ENCODE measurements at places on chromosomes 1 and 21. TPM values are rescaled to one million over a fixed set of nuclear protein-coding genes. Genes with fewer than 3 reads are reported as not detected.
A peak's percentile ranks its signal among the peaks of the same experiment; 100 is the strongest.

DNA sequence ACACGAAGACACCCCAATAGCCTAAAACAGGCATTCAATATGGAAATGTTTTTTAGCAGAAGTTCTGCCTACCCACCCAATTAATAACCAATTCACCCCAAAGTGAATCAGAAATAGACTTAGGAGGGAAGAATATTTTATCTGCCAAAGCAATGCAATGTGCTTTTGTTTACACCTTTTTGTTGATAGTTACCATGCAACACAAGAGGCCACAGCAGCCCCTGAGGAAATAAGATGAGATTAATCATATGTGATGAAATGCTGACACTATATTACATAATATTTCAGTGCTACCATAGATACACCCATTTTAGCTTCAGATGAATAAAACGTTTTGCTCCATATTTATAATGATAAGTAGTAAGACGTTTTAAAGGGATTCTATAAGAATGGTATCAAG, 60.9 kb upstream of the RGS2 start:
- no peak for DNase-seq

- no peak for DNase-seq
Observed at GRCh38 chr1:23868557-23869016, 497 bp upstream of the FUCA1 start.

- DNase-seq = no peak
Observed at GRCh38 chr1:78048446-78048845, 2.7 kb downstream of the GIPC2 start.

DNA sequence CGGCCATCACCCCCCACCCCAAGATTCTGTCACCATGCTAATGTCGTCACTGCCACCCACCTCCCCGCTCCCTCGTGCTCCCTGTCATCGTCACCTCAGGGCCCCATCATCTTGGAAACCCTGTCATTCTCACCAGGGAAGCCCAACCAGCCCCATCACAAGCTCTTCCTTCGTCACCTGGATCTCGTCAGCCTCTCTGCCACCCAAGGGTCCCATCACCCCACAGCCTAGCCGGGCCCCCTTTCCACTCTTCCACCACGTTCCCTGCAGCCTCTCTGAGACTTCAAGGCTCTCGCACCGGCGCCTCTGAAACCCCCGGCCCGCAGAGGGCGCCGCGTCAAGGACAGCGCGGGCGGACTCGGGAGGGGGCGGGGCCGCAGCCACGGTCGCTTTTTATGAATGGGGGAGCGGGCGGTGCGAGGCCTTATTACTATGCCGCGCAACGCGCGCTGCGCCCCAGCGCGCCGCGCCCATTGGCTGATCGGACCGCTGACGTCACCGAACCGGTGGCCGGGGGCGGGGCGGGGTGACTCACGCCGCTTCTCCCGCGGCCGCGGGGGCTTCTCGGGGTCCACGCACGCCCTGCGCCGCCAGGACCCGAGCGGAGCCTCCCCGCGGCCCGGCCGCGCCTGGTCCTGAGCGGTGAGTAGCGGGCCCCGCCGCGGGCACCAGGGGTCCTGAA, at the start of gene GPR3:
TSS of gene GPR3 (plus strand) at position 527 of the 682 bp plus-strand sequence. CDS start 1,177 bp downstream, outside the sequence.
- DNase-seq = peak; percentile 92

- DNase-seq = no peak
Observed at GRCh38 chr1:164650531-164650930, 91.5 kb downstream of the PBX1 start.

DNA sequence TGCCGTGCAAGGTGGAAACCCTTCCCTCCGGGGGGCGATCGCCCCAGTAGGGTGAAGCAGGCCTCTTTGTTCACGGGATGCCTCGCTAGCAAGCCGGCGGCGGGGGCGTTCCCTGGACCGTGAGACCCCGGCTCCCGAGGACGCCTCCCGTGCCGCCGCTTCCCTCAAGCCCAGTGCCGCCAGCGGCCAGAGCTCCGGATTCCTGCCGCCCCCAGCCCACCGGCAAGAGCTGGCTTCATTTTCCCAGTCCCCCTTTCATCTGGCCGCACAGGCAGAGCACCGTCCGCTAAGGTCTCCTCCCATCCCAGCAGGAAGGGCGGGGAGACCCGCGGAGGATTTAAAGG, 16.3 kb downstream of the IER5 start:
- no peak for DNase-seq

- DNase-seq = peak; percentile 59
Observed at GRCh38 chr1:119782631-119783325, 14.1 kb upstream of the HMGCS2 start.

DNA sequence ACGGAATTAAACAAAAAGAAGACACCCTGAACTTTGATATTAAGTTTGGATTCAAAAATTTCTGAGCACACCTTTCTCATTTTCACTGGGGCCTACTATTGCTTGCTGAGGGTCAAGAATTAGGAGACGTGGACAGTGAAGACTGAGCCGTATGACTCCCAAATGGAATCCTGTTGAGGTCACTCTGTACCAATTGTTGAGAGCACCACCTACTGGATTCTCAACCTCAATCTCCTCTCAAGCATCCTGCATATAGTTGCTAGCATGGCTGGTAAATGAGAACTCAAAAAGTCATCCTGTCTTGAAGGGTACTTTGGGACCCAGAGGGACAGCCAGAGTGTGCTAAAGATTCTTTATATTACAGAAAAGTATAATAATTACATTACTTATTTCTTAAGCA, 20.2 kb upstream of the MTR start:
- peak; percentile 17 for DNase-seq

- DNase-seq = no peak
Observed at GRCh38 chr1:245197121-245197520, 42.3 kb downstream of the KIF26B start.

- DNase-seq = no peak
Observed at GRCh38 chr1:167360120-167360519, 139.4 kb downstream of the POU2F1 start.

DNA sequence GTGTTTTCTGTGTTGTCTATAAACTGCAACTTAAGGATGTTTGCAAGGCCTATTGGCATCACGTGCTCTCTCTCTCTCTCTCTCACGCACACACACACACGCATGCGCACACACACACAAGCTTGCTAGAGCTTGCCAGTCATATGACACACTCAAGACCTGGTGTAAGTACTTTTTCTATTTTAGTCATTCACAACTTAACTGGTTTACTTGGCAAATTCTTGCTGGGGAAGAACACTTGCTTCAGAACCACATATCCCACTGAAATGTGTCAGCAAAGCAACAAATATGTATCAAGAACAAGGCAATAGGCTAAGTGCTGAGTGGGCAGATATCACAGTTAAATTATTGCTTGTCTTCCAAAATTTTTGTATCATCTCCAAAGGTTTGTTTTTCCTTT, 107.8 kb downstream of the DISC1 start:
- no peak for DNase-seq

DNA sequence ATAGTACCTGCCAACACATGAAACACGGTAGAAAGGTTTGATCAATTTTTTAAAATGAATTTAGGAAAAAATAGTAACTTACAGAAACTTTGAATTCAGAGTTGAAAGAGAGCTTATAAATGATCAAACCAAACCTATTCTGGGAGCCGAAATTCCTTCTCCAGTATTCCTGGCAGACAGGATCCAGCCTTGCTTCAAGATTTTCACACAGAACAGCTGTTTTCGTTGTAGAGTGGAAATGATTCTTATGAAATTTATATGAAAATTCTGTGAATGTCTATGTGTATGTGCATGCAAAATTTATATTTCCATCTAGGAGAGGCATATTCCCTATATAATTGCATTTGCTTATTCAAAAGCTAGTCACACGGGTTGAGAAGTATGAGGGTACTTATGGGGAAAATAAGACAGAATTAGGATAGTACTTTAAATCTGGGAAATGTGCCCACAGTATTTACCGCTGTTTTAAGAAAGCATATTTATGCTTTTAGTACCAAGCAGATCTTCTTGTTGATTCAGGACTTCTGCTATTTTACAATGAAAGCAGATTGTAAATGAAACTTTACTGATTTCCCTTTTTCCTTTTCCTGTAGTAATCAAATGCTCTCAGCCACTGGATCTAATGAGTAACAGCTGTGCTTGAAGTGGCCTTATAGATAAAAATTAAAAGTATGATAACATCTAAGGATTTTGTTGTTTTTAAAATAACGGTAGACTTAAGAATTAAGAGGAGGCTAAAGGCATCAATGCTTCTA, 30.4 kb downstream of the PRRX1 start:
- DNase-seq = no peak

- no peak for DNase-seq
Observed at GRCh38 chr21:38080888-38081287, 164.6 kb upstream of the KCNJ6 start.

DNA sequence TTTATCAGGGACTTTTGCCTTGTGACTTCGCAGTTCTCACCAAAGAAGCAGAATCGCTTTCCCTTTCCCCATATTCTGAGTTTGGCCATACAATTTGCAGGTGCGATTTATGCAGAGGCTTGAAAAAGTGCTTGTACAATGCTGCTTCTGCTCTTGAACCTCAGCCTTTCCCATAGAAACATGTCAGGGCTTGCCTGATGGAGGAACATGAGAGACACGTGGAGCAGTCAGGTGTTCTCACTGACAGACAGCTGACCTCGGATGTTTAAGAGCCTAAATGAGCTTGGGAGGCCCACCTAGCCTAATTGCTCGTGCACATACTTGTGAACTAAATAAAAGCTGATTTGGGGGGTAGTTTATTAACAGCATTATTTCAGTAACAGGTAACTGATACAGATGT, 290.0 kb downstream of the S1PR1 start:
- DNase-seq = no peak

GRCh38 chr1:99919220-99919619, 50.6 kb upstream of the SLC35A3 start:
- DNase-seq = no peak

DNA sequence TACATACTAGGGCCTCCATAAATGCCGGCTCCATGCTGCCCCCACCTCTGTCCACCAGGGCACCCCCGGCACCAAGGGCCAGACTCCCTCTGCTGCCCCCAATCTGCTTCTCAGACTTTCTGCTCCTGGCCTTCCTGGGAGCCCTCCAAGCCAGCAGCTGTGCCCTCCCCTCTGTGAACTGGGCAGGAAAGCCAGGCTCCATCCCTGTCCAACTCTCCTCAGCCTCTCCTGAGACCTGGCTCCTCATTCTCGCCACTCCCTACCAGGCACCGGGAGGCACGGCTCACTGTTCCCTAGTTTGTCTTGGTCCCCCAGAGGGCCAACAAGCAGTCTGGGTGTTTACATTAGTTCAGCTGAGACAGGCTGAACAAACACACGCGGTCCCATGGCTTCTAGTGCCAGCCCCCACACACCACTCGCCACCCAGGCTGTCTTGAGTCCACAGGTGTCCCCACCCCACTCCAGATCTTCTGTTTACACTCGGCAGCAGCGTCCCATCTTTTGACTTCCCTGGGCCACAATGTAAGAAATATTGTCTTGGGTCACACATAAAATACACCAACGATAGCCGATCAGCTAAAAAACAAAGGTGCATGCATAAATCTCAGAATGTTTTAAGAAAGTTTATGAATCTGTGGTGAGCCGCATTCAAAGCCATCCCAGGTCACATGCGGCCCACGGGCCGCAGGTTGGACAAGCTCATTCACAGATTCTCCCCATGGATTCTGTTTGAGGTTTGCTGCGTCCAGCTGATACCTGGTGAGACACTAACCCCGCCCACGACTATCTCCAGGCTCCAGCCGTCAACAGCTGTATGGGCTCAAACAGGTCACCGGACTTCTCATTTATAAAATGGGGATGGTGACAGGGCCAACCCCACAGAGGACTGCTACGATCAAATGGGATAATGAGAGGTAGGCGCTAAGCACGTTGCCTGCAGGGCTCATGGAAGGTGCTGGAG, 29.5 kb upstream of the ECE1 start:
- DNase-seq = peak; percentile 77

DNA sequence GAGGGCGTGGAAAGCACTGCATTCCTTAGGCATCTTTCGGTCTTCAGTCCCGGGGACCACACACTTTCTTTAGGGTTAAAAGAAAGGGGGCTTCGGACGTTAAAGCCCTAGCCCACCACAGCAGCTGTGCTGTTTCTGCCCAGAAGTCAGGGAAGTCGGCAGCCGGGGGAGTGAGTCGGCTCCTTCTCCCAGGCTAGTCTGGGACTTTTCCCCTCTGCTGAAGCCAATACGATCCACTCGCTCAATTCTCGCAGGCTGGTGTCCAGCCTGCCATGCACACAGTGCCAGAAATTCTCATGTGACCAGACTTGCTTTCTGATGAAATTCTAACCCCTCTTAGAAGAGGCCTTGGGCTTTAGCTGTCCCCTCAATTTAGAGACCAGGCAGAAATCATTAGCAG, 67.7 kb downstream of the BCAR3 start:
- peak; percentile 54 for DNase-seq

DNA sequence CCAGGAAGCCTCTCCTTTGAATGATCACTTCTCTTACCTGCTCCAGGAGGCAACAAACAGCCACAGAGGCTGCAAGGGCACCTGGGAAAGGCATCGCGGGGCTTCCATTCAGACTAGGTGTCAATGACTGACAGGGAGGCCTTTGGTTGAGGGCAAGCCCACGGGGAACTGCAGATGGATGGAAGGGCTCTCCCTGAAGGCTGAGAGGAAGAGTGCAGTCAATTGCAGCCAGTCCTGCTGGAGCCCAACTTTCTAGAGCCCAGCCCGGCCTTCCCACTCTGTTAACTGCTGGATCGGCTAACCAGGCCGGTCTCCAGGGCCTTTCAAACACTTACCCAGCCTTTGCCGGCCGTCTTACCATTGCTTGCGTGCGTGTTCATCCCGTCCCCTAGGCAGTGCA, 89.3 kb downstream of the LACTBL1 start:
- DNase-seq = no peak

DNA sequence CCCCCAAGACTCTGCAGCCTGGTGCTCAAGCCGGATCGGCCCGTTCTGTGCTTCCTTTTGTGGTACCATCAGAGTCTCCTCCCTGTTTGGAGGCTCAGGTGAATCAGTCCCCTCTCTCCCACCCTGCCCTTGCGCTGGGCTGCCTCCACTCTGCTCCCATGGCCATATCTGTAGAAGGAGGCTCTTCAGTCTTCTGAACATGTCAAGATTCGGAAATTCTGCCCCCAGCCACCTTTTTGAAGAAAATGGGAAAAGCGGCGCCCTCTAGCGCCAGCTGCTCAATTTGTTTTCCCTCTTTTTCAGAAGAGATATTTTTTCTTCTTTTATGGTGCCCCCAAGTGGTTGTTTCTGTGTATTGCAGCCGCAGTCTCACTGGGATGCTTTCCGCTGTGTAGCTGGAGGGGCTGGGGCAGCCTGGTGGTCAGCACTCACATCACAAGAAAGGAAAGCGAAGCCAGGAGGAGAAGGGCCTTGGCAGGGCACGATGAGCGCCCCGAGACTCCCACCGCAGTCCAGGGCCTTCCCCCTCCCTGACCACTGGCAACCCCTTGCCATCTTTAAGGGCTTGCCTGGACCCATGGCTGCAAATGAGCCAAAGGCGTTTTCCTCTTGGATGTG, 58.4 kb upstream of the CACNA1E start:
- DNase-seq = peak; percentile 77

Gene SLC9C2
- total RNA-seq = 2.6 TPM

Gene C1QTNF12
- total RNA-seq = 10.1 TPM

Gene CRNN
- not detected for total RNA-seq

Gene TMEM201
- 5.8 TPM for total RNA-seq

Gene BNIPL
- total RNA-seq = not detected

Gene C1orf53
- not detected for total RNA-seq

Gene C1QC
- 71.0 TPM for total RNA-seq

Gene SLAMF6
- not detected for total RNA-seq

Gene IL20
- not detected for total RNA-seq

Gene KAZN
- total RNA-seq = 8.8 TPM

Data from stomach (tissue), 19 donors.